ENCODE measurements at places on chromosomes 3 and 15.

- DNase-seq: no peak
Measured at GRCh38 chr3:132872711-132873110, 150.5 kb upstream of the NPHP3 start.

- DNase-seq: no peak
Measured at GRCh38 chr3:88509582-88509981, 359.8 kb downstream of the C3orf38 start.

DNA sequence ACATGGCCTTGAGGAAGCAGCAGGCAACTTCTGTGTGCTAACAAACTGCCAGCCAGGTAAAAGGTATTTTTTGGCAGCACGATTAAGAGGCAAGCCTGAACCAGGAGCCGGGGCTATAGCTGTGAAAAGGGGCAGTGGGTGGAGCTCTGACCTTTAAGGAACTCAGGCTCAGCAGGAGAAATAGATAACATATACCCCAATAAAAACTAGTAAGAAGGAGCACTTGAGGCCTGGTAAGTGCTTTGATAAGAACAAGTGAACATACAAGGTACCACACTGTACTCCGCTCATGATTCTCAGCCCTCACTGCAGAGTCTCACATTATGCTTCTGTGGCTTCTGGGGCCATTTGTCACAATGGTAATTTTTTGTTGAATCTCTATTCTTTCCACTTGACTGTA lies 5.4 kb downstream of the FYCO1 start:
- DNase-seq: no peak

- DNase-seq: peak; percentile 27
Measured at GRCh38 chr3:42502429-42503250, at the start of gene VIPR1. TSS of gene VIPR1 (plus strand) at chr3:42502643. CDS start at chr3:42502736, 93 bp downstream.

GRCh38 chr3:62553811-62554210 lies 180.5 kb upstream of the FEZF2 start:
- DNase-seq: peak; percentile 5

DNA sequence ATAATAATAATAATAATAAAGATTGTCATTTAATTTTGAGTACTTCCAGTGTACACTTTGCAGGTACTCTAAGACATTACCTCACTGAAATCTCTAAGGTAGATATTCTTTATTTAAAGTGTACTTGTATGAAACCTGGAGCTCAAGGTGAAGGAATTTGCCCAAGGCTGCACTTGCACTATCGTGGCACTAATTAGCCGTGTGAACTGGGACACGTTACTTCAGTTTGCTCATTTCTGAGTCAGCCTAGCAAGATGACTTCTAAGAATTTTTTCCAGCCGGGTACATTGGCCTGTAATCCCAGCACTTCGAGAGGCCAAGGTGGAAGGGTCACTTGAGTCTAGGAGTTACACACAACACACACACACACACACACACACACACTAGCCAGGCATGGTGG lies 33.5 kb downstream of the MLH1 start:
- no peak for DNase-seq

DNA sequence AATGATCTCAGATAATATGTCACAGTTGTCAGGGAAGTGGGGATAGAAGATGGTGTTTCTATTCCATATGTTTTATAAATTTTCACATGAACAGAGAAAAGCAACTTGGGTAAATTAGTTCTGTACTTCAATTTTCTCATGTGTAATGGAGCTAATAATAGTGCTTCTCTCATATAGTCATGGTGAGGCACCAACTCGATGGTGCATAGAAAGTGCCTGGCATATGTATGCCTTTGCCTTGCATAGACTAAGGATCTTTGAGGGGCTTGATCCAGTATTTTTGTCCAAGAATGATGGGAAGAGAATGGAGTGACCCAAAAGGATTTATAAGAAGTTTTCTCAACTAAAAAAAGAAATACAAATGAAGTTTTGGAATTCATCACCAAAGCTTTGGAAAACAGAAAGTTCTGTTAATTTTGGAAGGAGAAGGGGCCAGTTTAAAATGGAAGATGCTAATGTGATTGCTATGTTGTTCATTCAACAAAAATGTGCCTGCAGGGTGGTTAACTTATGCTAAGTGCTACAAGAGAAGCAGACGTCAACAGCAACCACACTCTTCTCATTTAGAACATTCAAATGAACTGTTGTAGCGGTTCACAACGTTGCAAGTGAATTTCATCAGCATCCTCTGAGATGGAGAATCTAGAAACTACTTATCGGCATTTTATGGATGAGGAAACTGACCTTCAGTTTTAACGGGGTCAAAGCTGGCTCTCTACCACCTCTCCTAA lies 86.1 kb downstream of the RTP4 start:
- DNase-seq: peak; percentile 46

- no peak for DNase-seq
Measured at GRCh38 chr15:89514596-89515406, 18.4 kb upstream of the RHCG start.

- no peak for DNase-seq
Measured at GRCh38 chr15:71452893-71453292, 337.6 kb downstream of the THSD4 start.

DNA sequence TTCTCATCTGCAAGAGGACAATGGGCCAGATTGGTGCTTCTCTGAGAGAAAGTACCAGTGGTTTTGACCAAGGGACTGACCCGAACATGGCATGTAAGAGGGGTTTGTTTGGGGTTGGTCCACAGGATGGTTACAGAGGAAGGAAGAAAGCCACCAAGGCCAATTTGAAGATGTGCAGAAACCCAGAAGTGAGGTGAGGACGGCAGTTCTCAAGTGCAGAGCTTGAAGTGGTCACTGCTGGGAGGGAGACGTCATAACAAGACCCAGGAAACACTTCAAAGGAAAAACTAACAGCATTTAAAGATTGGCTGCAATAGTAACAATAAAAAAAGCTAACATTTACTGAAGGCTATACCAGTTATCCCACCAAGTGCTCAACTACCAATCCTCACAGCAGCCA lies 29.1 kb downstream of the LIPC start:
- DNase-seq: no peak

DNA sequence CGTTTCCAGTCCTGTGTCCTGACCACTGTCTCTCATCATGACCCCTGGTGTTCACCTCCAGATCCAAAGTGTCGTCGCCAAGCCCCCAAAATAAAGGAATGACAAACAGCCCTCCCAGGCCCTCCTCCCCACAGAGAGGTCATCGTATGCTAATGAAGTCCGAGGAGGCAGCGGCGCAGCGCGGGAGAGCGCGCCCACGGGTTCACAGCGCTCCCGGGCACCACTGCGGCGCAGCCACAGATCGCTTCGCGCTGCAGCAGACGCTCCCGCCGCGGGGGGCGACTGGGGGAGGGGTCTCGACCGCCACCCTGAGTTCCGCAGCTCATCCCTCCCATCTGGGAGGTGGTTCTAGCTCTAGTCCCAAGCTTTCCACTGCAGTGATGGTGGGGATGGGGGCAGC lies 1.3 kb downstream of the DGKG start:
- no peak for DNase-seq

DNA sequence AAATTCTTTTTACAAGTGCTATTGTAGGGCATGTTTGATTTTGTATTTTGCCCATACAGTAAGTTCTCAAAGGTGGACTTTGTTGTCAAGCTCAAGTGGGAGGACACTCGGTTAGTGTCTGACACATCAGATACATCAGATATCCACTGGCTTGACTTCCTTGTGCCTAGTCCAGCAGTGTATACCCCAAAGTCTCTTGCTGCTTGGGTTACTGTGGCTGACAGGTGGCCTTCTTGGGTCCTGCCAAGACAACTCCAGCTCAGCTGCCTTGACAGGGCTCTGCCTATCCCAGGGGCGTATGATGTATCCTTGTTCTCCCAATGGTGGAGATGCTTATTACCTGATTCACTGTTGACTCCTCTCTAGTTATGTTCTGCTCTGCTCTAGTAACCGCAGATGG lies 214.9 kb downstream of the CBLB start:
- DNase-seq: no peak

Measured in EH (cell line).